ENCODE measurements at places on chromosomes 13 and 19.

- no peak for DNase-seq
These were observed 233.0 kb upstream of the PRR20A start for GRCh38 chr13:56907766-56908165.

GRCh38 chr19:29504454-29504853 is 21.3 kb upstream of the VSTM2B start:
- DNase-seq: no peak

DNA sequence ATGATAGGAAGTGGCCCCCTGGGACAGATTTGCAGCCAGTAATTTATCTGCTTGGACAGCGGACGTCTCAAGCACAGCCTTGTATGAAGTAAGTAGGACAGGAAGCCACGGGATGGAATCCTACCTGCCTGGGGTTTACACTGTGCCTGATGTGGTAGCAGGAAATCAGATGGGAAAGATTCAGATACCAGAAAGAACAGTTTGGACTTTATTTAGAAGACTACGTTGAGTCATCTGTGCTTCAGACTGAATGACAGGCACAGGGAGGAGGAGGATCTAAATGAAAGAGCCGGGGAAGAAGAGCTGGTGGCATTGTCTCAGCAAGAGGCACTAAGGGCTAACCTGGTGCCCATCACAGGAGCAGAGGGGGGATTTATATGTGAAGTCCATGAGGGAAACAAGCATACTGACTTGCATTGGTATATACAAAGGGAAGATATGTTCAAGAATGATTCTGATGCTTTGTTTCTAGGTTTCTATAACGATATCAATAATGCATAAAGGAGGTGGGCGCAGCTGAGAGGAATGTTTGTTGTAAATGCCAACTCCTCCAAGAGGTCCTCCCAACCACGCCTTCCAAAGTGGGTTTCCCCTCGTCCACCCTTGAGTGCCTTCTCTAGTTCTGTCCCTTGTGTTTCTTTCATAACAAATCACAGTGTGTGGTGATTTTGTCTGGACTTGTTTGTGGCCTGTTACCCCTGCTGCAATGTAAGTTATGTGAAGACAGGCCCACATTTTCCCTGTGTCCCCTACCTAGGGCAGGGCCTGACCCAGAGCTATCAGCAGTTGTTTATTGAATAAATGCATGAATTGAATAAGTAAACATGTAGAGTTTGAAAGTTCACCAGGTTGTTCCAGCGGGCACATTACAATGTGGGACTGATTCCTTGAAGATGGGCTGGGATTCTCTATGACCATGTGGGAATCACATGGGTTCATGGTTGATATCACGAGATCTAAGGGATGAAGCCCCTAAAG is 328.4 kb downstream of the SLC7A1 start:
- DNase-seq: no peak

GRCh38 chr19:18231775-18232174 is 5.5 kb upstream of the PDE4C start:
- DNase-seq: no peak

DNA sequence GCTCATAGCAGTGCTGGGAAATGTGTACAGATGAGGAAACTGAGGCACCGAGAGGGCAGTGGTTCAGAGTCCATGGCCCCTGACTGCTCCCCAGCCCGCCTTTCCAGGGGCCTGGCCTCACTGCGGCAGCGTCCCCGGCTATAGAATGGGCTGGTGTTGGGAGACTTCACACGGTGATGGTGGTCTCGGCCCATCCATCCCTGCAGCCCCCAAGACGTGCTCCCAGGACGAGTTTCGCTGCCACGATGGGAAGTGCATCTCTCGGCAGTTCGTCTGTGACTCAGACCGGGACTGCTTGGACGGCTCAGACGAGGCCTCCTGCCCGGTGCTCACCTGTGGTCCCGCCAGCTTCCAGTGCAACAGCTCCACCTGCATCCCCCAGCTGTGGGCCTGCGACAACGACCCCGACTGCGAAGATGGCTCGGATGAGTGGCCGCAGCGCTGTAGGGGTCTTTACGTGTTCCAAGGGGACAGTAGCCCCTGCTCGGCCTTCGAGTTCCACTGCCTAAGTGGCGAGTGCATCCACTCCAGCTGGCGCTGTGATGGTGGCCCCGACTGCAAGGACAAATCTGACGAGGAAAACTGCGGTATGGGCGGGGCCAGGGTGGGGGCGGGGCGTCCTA is 15.9 kb downstream of the LDLR start:
- DNase-seq: no peak

DNA sequence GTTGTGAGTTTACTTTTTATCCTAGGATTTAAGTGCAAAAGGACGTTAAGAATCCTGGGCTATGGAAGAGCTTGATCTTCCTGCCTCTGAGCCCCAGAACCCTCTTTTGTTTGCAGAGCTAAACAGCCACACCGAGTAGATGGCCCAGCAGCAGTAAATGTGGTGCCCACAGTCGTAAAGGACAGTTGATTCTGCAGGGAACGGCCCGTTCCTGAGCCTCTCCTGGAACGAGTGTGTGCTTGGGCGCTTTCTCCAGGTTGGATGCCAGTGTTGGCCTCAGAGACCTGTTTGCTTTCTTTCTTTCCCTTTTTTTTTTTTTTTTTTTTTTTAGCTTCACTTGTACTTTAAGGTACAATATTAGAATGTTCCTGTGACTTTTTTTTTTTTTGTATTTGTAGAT is 41.7 kb downstream of the SPATA13 start:
- DNase-seq: no peak

DNA sequence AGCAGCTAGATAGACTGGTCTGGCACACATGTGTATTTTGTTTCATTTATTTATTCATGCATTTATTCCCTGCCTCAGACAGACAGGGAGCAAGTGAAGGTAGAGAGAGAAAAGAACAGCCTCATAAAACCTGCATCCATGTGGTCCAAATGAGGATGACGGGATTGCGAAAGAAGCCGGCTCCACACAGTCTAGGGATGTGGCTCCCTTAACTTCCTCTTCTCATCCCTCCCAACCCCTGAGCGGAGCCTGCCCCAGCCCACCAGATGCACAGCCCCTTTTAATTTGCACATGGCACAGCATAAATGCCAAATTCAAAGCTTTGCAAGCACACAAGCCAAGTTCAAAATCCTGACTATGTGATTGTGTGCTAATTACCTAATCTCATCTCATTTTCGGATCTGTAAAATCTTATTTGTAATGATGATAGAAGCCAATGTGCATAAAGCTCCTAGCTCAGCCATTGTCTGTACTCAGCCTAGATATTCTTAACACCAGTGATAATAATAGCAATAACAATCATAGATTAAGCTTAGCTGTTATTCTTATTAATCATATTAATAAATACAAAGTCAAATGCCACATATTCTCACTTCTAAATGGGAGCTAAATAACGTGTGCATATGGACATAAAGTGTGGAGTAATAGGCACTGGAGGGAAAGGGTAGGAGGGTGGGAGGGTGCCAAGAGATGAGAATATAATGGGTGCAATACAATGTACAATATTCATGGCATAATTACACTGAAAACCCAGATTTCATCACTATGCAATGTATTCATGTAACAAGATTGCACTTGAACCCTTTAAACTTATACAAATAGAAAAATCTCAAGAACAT is 156.3 kb downstream of the DCT start:
- DNase-seq: no peak

DNA sequence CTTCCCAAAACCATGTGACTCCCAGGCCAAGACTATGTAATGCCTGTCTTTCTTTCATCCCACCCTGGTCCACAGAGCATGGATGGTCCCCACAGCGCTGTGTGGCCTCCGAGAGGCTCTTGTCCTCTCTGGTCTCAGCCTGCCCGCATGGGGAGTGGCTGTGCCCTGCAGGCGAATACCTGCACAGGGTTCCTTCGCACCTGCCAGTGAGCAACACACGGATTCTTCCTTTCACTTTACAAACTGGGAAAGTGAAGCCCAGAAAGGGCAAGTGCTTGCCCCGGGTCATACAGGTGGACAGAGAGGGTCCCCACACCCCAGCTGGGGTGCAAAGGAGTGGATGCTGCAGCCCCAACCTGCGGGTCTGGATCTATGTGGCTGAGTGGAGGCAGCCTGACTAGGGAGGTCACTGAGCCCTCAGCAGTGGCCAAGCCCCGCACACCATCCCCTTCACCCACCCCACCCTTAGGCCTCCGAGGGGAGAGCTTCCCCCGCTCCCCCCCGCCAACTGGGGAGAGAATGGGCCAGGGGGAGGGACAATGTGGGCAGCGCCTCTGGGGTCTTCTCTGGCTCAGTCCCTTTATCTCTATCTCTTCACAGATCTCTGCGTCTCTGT is 747 bp upstream of the MARK4 start:
- no peak for DNase-seq
